ENCODE measurements at places on chromosomes 1 and 21.

DNA sequence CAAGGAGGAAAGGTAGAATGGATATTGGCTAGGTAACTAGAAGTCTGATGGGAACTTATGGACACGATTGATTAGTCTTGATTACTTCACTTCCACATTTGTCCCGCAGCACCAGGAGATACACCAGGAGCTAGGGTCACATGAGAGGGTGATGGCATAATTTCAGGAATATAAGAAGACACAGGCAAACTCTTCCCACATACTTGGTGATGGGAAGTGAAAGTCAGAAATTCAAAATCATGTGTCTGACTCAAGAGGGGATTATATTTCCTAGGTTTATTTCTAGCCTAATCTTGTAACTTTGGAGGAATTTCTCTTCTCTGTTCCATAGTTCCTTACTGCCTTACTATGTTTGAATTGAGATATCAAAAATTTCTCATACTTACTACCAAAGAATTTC is 185.0 kb downstream of the PBX1 start:
- DNase-seq, result no peak

DNA sequence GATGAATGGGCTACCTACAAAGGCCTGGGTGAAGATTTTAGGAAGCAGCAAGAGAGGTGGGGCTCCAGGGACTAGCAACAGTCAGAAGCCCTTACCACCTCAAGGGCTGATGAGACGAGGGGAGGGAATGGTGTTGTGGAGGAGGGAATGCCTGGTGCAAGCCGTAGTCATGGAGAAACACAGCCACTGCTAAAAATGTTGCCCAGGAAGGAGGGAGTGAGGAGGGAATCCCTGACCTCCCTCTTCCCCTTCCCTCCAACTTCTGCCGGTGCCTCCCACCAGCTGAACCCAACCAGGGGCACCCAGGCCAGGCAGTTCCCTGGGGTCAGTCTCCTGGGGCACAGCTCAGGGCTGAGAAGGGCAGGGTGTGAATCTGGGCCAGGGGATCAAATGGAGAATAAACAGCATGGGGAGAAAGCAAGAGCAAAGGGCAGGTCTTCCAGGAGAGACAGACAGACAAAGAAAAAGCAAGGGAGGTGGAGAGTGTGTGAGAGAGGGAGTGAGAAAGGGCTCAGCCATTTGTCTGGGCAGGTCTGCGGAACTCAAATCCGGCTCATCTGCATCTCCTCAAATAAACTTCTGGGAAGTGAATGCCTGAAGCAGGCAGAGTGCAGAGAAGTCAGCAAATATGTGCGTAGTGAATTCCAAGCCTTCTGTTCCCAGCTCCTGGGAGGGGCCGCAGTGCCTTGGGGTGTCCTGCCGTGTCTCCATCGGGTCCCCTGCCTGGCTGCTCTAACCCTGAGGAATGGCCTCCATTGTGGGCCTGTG is 27.1 kb upstream of the POU3F1 start:
- no peak for DNase-seq

DNA sequence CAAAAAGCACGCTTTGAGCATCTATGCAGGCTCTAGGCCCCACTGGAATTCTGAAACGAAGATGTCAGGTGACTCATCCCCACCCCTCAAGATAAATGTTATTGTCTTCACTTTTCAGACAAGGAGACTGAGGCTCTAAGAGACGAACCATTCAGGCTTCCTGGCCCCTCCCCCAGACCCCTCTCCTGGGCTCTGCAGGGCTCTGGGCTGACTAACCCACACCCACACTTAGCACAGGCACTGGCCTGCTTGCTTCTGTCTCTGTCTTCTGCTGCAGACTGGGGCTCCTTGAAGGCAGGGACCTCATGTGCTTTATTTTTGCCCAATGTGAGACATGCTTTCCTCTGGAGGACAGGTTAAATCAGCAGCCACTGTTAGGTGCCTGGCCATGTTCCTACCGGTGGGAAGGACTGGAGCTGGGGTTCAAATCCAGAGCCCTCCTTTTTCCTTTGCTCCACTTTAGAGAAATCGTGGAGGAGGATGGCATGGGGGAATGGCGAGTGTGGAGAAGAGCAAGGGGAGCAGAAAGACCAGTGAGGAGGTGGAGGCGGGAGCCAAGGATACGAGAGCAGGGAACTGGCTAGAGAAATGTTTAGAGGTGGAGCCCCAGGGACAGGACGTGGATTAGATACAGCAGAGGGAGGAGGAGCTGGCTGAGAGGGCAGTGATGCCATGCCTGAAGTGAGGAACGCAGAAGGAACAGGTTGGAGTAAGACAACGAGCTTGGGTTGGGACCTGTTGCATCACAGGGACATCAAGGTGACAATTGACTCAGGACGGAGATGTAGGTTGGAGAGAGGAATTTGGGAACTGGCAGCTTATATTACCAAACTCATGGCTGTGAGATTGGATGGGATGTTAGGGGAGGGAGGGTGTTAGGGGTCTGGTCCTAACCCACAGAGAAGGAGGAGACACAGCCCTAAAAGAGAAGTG is 1.7 kb downstream of the TMEM125 start:
- DNase-seq, result no peak

- DNase-seq, result peak; percentile 91
Observed at GRCh38 chr1:2199042-2199810, 4.7 kb upstream of the FAAP20 start.

- DNase-seq, result no peak
Observed at GRCh38 chr1:53431805-53432565, 27.2 kb upstream of the DMRTB1 start.

DNA sequence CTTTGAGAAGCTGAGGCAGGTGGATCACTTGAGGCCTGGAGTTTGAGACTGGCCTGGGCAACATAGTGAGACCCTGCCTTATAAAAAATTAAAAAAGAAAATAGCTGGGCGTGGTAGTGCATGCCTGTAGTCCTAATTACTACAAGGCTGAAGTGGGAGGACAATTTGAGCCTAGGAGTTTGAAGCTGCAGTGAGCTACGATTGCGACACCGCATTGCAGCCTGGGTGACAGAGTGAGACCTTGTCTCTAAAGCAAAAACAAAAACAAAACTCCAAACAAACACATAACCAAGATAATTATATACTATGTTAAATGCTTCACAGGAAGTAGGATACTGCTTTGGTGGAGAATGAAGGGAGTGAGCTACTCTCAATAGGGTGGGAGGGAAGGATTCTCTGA is 5.4 kb upstream of the PAFAH2 start:
- no peak for DNase-seq

GRCh38 chr1:45510972-45511527 is 10.6 kb downstream of the PRDX1 start:
- DNase-seq, result no peak

GRCh38 chr1:12336413-12336812 is 106.6 kb downstream of the VPS13D start:
- DNase-seq, result no peak

- DNase-seq, result no peak
Observed at GRCh38 chr1:16721871-16722641, 18.3 kb upstream of the RNU1-4 start.

DNA sequence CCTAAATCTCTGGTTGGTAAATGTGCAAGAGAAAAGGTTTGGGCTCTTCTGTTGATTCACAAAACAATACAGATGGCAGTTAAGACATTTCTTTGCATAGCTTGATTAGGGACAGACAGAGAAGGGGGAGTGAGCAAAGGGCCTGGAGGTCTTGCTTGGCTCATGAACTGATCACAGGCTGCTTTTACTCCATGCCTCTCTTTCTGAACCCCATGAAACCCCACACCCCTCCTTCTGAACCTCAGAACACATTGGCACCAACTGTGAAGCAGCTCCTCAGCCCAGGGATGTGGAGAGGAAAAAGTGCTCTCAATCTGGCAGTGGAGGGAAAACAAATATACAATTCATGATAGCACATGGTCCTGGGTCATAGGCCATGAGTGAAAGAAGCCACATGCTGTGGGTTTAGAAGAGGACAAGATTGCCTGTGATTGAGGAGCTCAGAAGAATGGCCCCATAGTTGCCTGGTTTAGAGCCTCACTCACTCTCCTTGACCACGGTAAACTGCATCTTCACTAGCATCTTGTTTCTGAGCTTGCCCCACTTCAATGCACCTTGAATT is 111.6 kb upstream of the GADD45A start:
- no peak for DNase-seq

Measured in CD4-positive, alpha-beta T cell treated with Interleukin-6 at 100 ng/mL for 8 hours (primary cell).